ENCODE measurements at places on chromosomes 2 and 18.
A peak's percentile ranks its signal among the peaks of the same experiment; 100 is the strongest.

GRCh38 chr2:210399440-210400041, 77.0 kb downstream of the LANCL1 start:
- no peak for DNase-seq

GRCh38 chr2:70779911-70780545, 10.4 kb downstream of the FIGLA start:
- DNase-seq = no peak

GRCh38 chr2:124001696-124002430, 23.2 kb upstream of the CNTNAP5 start:
- DNase-seq = no peak

GRCh38 chr2:224180810-224181209, 141.7 kb upstream of the SERPINE2 start:
- DNase-seq = no peak

DNA sequence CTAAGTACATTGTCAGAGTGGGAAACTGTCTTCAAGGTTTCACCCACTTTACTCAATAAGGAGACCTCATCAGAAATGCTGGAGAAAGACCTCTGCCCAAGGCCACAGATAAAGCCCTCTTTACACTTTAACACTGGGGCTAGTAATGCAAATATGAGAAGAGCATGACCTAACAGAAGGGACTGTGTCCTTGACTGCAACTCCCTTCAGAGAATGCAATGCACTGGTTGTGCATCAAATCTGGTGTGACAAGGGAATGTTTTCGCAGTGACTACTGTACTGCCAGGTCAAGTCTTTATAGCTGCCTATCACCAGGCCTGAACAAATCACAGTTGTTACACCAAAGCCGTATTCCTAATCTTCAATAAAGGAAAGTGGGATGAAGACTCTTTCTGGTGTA, 28.6 kb downstream of the CDH19 start:
- DNase-seq = no peak

DNA sequence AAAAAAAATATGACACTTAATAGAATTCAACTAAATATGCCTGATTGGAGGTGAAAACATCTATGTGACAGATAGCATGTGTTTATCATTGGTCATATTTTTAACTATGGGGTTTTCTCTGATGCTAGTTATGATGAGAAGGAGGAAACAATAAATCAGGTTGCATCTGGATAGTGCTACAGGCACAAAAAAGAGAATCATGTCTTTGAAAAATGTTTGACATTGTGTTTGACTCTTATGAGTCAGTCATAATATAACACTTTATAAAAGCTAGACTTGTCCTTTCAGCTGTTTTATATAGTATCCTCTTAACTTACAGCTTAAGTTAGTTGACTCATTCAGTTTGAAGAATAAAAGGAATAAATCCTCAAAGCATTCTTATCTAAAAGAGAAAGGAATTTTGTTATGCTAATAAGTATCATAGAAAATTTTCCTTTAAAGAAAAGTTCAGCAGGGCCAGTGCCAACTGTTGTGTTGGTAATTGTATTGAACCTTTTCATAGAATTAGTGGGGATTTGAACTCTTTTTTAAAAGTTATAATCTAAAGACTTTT, 78.4 kb upstream of the UBXN4 start:
- no peak for DNase-seq

GRCh38 chr2:64504774-64505720, 19.1 kb upstream of the AFTPH start:
- DNase-seq = peak; percentile 34

DNA sequence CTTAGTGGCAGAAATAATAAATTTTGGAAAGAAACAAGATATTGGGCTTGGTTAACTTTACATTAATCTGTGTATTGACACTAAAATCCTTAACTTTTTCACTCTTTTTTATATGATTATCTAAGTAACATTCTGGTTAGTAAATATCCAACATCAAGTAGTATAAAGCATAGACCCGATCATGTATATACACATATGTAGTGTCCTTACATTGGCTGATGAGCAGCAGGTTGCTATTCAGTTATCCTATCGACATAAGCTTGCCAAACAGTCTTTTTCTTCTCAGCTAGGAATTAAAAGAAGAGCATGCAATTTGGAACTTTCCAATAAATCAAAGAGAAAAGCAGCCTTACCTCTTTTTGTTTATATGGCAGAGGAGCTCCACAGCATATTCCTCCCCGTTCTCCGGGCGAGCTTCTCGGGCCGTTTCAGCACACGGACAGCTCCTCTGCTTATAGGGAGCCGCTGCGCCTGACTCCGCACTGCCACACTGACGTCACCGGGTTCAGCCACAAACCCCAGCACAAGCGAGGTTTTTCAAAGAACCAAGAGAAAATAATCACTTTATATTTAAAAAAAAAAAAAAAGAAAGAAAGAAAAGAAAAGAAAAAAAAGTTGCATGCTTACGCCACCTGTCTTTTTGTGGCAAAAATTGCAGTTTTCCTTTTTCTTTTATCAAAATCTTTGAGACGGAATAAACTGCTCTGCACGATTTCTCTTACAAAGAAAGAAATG, at the start of gene SCG2:
Gene SCG2 (minus strand): TSS at position 430 of the 735 bp plus-strand sequence. CDS start 3,079 bp downstream, outside the sequence.
- peak; percentile 58 for DNase-seq

- no peak for DNase-seq
Observed at GRCh38 chr2:239882331-239882732, 142.8 kb downstream of the NDUFA10 start.

- no peak for DNase-seq
Observed at GRCh38 chr2:64514008-64514407, 10.1 kb upstream of the AFTPH start.

GRCh38 chr2:59833941-59834340, 719.5 kb downstream of the BCL11A start:
- no peak for DNase-seq

DNA sequence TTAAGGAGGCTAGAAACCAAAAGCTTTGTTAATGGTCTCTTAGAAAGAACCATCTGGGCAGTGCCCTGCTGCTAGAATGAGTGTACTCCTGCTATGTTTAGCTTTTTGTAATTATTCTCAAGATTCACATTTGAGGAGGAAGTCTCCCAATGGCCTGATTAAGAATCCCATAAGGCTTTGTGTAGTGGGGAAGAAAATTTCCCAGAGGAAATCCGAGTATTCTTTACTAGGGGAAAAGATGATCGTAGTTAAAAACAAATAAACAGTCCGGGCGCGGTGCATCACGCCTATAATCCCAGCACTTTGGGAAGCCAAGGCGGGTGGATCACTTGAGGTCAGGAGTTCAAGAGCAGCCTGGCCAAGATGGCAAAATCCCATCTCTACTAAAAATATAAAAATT, 117.9 kb downstream of the PTRHD1 start:
- DNase-seq = no peak

DNA sequence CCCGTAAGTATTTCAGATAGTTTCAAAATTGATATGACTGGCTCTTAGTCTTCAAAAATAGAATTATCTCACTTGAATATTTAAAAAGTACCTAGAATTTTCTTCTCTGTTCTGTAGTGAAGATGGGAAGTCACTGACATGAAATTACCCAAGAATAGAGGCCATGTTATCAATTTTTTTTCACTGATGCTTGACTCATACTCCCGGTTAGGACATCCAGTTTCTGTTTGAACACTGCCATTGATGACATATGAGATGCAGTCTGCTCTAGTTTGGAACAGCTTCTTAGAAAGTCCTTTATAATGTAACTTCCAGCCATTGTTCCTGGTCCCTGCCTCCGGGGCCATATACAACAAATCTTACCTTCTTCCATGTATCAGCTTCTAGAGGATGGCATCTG, 26.0 kb downstream of the MAP3K20 start:
- no peak for DNase-seq

- DNase-seq = peak; percentile 95
Observed at GRCh38 chr18:45106331-45106774, 425.7 kb downstream of the SETBP1 start.

- no peak for DNase-seq
Observed at GRCh38 chr2:15298770-15299169, 262.4 kb downstream of the NBAS start.

- no peak for DNase-seq
Observed at GRCh38 chr2:31535768-31536167, 45.0 kb downstream of the SRD5A2 start.

All from Kasumi-1 (cell line).